Hematopoietic multipotent progenitor cell treated with erythropoietin and hydrocortisone succinate and interleukin-3 and kit ligand, for 15 days (in vitro differentiated cells): ENCODE measurements at places on chromosomes 7 and 10.

DNA sequence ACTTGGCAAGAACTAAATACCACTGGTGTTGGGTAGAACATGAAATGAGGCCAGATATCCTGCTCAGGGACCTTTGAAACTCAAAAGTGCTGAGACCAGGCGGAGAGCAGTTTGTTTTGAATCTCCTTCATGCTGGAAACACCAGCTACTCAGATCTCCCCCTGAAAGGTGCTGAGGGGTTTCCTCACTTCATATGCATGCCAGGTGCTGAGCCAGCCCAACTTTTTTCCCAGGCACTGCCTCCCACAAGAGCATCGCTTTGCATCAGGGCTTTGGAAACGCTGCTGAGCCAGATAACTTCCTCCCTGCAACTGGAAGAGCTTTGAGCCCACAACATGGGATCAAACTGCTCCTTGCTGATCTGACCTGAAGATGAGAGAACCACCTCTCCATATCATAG lies 13.7 kb downstream of the NPTX2 start:
- no peak for DNase-seq

DNA sequence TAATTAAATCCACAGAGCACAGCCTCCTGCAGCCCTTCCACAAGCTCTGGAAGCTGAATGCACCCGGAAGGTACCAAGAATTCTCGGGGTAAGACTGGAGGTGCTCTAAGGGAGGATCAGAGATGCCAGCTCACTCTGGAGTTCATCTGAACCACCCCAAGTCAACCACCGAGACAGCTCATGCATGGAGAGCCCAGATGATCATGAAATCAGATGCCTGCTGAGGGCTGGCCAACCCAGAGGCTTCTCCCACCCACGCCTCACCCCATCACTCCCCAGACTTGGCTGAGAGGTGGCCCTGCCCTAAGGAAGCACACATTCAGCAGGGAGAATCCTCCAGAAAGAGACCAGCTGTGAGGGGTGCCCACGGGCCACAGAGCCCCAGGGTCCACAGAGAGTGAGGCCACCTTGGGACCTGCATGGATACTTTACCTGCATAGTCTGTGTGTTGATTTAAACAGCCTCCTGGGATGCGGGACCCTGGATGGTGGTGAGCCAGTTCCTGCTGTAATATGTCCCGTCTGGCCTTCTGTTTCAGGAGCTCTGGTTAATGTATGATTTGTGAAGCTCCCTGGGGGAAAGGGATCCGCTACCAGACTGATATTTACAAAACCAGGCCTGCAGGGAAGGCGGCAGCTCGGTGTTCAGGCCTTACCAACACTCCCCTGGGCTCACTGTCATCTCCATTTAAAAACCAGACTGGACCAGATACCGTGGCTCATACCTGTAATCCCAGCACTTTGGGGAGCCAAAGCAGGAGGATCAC lies 64.9 kb downstream of the INSIG1 start:
- DNase-seq: no peak

DNA sequence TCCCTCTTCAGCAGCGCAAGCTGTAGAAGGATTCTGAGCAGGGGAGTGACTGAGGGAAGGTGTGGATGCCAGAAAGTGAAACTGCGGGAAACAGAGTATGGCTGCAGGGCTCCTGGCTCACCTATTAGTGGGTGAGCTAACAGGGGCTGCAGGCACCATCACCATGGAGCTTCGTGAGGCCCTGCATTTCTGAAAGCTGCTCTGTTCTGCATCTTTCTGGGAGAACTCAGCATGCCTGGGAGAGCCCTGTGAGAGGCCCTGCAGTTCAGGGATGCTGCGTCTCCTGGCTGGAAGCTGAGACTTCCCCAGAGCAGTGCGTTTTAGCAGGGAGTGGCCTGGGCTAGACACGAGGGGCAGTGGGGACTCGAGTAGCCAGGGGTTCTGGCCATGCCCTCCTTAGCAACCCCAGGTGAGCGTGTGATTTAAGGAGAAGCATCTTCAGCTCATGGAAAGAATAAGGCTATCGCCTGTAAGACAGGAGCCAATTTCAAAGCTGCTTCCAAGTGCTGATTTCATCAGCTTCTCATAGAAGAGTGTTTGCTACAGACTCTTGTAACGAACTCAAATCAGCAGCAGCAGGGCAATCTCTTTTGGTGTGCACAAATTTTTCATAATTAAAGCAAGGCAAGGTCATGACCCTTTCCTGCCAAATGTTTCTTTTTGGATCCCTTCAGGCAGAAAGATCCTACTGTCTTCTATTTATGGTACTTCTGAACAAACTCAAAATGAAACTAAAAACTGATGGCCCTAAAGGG lies 293.6 kb upstream of the ZNF32 start:
- no peak for DNase-seq

GRCh38 chr7:87225696-87226095 lies 6.2 kb upstream of the TMEM243 start:
- DNase-seq: no peak

GRCh38 chr10:71177651-71178199 lies 34.6 kb upstream of the UNC5B start:
- DNase-seq: no peak

DNA sequence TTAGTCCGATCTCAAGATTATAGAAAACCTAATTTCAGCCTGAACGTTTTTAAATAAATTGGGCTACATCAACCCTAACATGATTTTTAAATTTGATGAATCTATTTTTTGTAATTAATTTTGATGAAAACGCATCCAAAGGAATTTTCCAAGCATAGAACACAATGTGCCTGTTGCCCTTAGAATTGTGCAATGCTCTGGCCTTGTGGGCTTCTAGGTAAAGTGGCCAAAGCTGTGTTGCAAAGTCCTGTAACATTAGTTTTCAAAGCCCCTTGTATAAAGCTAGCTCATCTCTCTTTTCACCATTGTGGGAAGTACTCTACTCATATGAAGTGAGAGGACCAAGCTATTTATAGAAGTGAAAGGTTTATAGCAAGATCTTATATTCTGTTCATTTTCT lies 138.4 kb upstream of the PRPS1L1 start:
- no peak for DNase-seq

- DNase-seq: no peak
These were observed 29.6 kb upstream of the ANK3 start for GRCh38 chr10:60419249-60419648.

DNA sequence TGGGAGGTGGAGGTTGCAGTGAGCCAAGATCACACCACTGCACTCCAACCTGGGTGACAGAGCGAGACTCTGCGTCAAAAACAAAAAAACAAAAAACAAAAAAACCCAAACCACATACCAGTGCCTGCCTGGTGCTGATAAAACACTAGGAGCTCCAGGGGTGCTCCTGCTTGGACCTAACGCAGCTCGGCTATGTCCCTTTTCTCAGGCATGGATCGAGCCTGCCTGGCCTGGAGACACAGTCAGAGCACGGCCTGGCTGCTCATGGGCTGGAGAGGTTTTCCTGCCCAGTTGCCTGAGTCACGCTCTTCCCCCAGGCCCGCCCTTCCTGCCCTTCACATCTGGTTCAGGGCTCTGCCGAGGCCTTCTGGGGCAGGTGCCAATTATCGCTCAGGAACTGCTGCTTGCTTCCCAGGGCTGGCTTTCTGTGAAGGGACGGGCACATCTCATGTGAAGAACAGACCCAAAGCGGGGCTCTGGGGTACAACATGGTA lies 12.6 kb upstream of the NPFFR1 start:
- peak; percentile 67 for DNase-seq

DNA sequence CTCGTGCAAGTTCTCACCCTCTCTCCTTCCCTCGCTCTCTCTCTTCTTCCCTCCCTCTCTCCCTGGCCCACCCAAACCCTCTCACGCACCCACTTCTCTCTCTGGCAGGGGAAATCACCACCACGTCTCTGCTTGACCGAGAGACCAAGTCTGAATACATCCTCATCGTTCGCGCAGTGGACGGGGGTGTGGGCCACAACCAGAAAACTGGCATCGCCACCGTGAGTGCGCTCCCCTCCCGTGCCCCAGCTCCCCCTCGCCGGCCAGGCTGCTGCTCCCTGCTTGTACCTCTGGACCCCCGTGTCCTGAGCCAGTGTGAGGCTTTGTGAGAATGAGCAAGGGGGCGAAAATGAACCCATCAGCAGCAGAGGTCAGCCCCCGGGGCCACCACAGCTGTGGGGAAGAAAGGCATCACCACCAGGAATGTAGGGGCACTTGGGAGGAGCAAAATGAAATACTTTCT lies 25.5 kb downstream of the C10orf105 start:
- DNase-seq: no peak

DNA sequence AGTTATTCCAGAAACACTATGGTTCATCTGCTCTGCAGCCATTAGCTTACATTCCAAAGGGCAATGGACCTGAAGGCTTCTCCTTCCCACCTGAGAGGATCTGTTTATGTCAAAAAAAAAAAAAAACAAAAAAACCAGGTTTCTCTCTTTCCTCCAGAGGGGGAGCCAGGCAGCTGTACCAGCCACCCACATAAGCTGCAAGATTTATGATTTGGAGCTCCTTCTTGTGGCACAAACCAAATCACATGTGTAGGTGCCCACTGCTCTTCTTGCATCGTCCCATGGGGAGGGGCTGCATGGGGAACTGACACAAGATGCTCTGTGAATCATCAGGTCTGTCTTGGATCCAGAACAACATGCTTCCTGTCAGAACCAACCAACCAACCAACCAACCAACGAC lies 231.6 kb upstream of the IGFBP3 start:
- no peak for DNase-seq

- no peak for DNase-seq
These were observed 9.0 kb upstream of the POR start for GRCh38 chr7:75905785-75906604.

- no peak for DNase-seq
These were observed 145.5 kb downstream of the TCF7L2 start for GRCh38 chr10:113095419-113096127.

- DNase-seq: no peak
These were observed 755.4 kb downstream of the KCNMA1 start for GRCh38 chr10:76882245-76882644.

GRCh38 chr7:134220236-134220635 lies 93.1 kb downstream of the LRGUK start:
- no peak for DNase-seq

GRCh38 chr10:133258818-133259601 lies 17.7 kb downstream of the ADAM8 start:
- no peak for DNase-seq

GRCh38 chr7:94432817-94433216 lies 38.1 kb downstream of the COL1A2 start:
- DNase-seq: no peak

GRCh38 chr10:124697837-124698544 lies 46.2 kb downstream of the FAM53B start:
- DNase-seq: no peak

DNA sequence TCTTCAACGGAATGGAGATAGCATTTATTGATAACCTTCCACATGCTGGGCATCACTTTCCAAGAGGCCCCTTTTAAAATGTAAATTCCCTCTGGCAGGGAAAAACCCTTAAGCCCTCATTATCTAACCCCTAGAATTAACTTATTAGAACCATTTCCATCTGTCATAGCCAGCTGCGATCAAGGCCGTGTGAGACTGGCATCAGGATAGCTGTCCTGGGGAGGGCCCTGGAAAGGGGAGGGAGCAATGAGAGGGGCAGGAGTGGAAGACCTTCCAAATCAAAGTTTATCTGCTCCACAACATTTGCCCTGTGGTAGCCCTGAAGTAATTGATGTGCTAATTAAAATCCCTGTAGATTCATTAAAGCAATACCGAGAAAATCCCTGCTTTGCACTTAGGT lies 45.0 kb upstream of the JAZF1 start:
- no peak for DNase-seq

GRCh38 chr10:111125102-111125501 lies 48.3 kb downstream of the ADRA2A start:
- no peak for DNase-seq

DNA sequence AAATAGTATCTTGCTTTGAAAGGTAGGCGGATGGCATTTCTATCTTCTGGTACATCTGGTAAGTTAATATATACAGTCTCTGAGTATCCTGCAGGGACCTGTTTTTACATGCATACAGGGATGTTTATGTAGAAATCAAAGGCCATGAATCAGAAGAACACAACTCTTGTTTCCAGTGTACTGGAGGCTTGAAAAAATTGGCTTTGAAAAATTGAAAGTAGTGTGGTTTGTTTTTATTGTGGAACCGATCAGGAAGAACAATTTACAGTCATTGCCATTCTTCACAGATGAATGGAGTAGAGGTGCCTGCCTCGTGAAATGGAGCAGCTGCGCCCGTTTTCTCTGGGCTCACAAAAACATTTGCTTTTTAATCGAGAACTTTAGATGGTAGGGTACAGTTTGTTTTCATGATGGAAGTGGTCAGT lies 54.0 kb upstream of the RPA3 start:
- no peak for DNase-seq

- peak; percentile 81 for DNase-seq
These were observed 2.0 kb upstream of the LZTS2 start for GRCh38 chr10:100997360-100998182.

DNA sequence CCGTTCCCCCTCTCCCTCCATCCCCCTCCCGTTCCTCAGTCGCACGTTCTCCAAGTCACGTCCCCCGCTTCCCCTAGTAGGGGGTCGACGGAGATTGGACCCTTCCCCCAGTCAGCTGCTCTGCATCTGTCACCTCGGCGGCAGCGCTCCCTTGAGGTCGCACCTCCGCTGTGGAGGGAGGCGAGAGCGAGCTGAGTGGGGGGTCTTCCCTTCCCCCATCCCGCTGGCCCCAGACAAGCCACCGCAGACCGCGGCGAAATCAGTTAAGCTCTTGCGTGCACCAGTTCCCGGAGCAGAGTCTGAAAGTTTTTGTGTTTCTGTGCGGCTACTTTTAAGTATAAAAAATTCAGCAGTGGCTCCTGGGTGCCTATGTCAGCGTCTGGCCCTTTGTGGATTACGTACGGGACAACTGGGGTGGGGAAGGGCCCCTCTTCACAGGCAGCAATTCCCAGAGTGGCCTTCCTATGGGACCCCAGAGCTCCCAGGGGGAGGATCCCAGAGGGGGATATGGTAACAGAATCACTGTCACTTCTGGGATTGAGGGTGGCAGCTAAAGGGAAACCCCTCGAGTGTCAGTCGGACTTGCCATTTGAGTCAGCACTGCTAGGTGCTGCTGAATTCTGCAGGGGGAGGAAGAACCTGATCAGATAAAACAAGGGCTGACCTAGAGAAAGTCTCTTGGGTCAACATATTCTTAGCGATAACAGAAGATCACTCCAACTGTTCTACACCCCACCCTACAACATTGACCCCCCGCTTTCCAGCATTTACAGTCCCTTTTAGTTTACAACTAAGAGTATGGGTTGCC lies 12.5 kb upstream of the DDIT4 start:
- DNase-seq: no peak

GRCh38 chr10:92150823-92151222 lies 140.1 kb downstream of the CPEB3 start:
- no peak for DNase-seq

GRCh38 chr10:98308669-98309365 lies 40.8 kb upstream of the LOXL4 start:
- no peak for DNase-seq
